ENCODE measurements at places on chromosomes 5 and 9. TPM values are rescaled to one million over a fixed set of nuclear protein-coding genes. Genes with fewer than 3 reads are reported as not detected.
A peak's percentile ranks its signal among the peaks of the same experiment; 100 is the strongest.

- H3K36me3 ChIP-seq, result no peaks in the 10 kb centered on the region
- peaks cover 32% of the 10 kb centered on the region for H3K27me3 ChIP-seq
- no peaks in the 10 kb centered on the region for H3K4me1 ChIP-seq
- no peak for DNase-seq
Measured at GRCh38 chr9:135198586-135199285, 111.3 kb downstream of the OLFM1 start.

DNA sequence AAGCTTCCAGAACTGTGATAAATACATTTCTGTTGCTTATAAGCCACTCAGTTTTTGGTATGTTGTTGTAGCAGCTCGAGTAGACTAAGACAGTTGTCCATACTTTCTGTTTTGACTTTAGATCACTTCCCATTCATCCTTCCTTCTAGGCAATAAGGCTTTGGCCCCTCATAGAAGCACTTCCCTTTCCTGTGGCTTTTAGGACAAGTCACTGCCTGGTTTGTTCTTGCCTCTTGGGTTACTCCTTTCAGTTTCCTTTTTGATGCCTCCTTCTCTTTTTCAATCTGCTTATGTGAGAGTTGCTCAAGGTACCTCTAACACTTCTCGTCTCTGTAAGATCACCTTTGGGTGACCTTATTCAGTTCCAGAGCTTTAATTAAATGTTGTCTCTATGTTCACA, 72.4 kb upstream of the NTRK2 start:
- DNase-seq, result no peak
- H3K27ac ChIP-seq, result no peak overlapping the region
- peaks cover 5% of the 10 kb centered on the region for H3K4me1 ChIP-seq
- peaks cover 2% of the 10 kb centered on the region for H3K36me3 ChIP-seq
- H3K4me3 ChIP-seq, result peak overlapping the region; percentile 13

DNA sequence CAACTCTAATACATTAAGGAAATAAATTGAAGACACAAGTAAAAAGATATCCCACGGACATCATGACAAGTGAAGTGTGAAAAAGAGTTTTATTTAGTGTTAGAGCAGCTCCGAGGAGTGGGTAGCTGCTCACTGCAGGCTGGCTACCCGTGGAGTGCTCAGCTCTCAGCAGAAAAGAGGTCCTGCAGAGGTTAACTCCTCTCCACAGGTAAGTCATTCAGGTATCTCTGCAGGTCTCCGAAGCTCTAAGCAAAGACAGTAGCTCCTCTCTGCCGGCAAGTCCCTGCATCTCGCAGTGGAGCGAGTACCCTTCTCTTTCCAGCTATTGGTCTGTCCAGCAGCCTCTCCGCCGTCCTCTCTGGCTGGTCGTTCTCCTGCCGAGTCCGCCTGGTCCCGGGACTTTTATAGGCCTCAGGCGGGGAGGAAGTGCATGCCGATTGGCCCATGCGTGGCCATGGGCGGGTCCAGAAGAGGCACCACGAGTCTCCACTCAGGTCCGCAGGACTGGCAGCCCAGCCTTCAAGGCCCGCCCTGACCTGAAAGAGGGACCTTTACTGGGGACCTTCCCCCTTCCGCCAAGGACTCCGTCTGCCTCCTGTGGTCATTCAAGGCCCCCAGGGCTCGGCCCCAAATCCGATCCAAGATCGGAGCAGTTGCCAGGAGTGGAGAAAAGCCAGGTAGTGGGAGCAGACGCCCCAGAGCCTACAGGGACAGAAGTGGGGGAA, 29.9 kb downstream of the BTNL9 start:
- H3K27me3 ChIP-seq, result peaks cover 71% of the 10 kb centered on the region
- H3K4me1 ChIP-seq, result peaks cover 3% of the 10 kb centered on the region
- no peak overlapping the region for H3K27ac ChIP-seq
- H3K36me3 ChIP-seq, result peaks cover 2% of the 10 kb centered on the region
- H3K4me3 ChIP-seq, result no peak overlapping the region
- DNase-seq, result no peak

DNA sequence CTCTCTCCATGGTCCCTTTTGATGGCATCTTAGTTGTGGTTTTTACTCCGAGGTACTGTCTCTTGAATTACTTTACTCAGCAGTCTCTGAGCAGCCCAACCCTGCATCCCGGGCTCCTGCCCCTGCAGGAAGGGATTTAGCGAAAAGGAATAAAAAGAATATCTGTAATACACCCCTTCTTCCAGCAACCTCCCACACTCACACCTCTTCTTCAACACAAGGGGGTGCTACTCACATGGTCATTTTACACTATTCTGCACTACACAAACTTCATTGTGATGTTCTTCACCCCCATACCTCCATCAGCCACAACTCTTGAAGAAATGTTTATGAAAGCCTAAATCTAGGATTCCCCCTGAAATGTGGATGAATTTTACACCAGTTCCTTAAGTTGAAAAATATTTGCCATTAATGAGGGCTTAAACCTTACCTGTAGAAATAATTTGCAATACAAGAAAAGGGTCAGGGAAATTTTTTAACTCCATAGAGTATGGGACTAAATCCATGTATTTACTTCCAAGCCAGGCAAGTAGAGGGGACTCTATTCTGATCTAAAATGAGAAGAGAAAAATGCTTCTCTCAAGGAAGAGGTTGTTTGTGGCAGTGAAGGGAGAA, 26.0 kb downstream of the TPD52L3 start:
- peaks cover 2% of the 10 kb centered on the region for H3K4me1 ChIP-seq
- no peak overlapping the region for H3K4me3 ChIP-seq
- DNase-seq, result no peak

DNA sequence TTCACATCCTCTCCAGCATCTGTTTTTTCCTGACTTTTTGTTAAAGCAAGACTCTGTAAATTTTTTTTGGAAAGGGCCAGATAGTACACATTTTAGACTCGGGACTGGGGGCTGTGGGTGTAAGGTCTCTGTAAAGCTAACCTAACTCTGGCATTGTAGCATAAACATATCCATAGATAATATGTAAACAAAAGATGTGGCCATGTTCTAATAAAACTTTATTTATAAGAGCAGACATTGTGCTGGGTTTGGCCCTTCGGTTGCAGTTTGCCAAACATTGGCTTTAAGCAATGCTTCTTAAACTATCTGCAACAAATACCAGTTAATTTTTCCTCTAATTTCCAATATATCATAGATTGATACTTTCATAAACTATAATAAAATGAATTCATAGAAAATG, 605.2 kb downstream of the EBF1 start:
- H3K27ac ChIP-seq, result no peak overlapping the region
- peaks cover 12% of the 10 kb centered on the region for H3K27me3 ChIP-seq
- no peak overlapping the region for H3K4me3 ChIP-seq
- H3K36me3 ChIP-seq, result no peaks in the 10 kb centered on the region

DNA sequence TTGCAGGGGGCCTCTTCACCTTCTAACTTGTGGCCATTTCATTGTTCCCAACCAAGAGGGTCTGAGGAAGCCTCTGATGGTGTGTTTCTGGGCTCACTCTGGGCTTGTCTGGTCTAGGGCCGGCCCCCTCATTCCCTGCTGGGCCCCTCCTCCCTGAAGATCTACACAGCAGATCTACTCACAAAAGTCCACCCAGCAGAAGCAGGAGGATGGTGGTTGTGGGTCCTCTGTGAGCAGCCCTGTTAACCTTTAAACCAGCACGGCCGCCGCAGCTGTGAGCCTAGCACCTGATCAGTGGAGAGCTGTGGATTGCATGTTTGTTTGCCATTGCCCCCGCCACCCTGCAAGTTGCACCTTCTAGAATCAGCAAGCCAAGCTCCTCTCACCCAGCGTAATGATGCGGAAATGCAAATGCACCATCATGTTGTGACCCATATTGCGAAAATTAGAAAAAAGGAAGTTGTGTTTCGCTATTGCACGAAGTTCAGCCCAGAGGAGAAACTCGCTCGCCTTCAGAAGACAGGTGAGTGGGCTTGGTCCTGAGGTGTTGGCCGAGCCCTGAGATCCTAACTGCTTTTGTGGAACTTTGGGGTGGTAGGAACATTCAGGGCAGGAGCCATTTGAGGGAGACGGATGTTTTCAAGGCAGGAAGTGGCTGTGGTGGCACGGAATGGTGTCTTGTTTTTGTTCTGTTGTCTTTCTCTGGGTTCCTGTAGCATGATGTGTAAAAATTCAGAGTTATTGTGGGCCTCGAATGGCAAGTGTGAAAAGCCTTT, 16.7 kb downstream of the FGD3 start:
- H3K4me1 ChIP-seq, result peaks cover 66% of the 10 kb centered on the region
- peak; percentile 55 for DNase-seq
- peak overlapping the region; percentile 98 for H3K4me3 ChIP-seq
- H3K27me3 ChIP-seq, result no peaks in the 10 kb centered on the region

- no peak overlapping the region for H3K27ac ChIP-seq
- H3K36me3 ChIP-seq, result peaks cover 2% of the 10 kb centered on the region
- no peak for DNase-seq
- peaks cover 18% of the 10 kb centered on the region for H3K27me3 ChIP-seq
- H3K4me3 ChIP-seq, result no peak overlapping the region
- no peaks in the 10 kb centered on the region for H3K4me1 ChIP-seq
Measured at GRCh38 chr9:96270236-96270744, 31.7 kb downstream of the HSD17B3 start.

GRCh38 chr5:81751836-81752643, 1.1 kb upstream of the SSBP2 start:
- peak overlapping the region; percentile 93 for H3K4me3 ChIP-seq
- H3K36me3 ChIP-seq, result peaks cover 2% of the 10 kb centered on the region
- H3K27me3 ChIP-seq, result peaks cover 2% of the 10 kb centered on the region
- peaks cover 26% of the 10 kb centered on the region for H3K4me1 ChIP-seq

- peak overlapping the region; percentile 87 for H3K4me3 ChIP-seq
- H3K36me3 ChIP-seq, result no peaks in the 10 kb centered on the region
- peaks cover 44% of the 10 kb centered on the region for H3K4me1 ChIP-seq
- H3K27me3 ChIP-seq, result no peaks in the 10 kb centered on the region
Measured at GRCh38 chr9:93577078-93577974, 942 bp downstream of the PHF2 start.

- H3K4me3 ChIP-seq, result no peak overlapping the region
- H3K4me1 ChIP-seq, result peaks cover 37% of the 10 kb centered on the region
- no peaks in the 10 kb centered on the region for H3K27me3 ChIP-seq
- no peak for DNase-seq
- peak overlapping the region; percentile 87 for H3K27ac ChIP-seq
Measured at GRCh38 chr9:137632230-137633161, 13.7 kb downstream of the EHMT1 start.

GRCh38 chr9:82757924-82758323, 305.0 kb downstream of the RASEF start:
- no peaks in the 10 kb centered on the region for H3K36me3 ChIP-seq
- no peak overlapping the region for H3K27ac ChIP-seq
- no peaks in the 10 kb centered on the region for H3K27me3 ChIP-seq
- no peak for DNase-seq

GRCh38 chr5:114412510-114413171, 50.8 kb downstream of the KCNN2 start:
- H3K4me3 ChIP-seq, result no peak overlapping the region
- no peak overlapping the region for H3K27ac ChIP-seq
- DNase-seq, result no peak
- H3K4me1 ChIP-seq, result no peaks in the 10 kb centered on the region

DNA sequence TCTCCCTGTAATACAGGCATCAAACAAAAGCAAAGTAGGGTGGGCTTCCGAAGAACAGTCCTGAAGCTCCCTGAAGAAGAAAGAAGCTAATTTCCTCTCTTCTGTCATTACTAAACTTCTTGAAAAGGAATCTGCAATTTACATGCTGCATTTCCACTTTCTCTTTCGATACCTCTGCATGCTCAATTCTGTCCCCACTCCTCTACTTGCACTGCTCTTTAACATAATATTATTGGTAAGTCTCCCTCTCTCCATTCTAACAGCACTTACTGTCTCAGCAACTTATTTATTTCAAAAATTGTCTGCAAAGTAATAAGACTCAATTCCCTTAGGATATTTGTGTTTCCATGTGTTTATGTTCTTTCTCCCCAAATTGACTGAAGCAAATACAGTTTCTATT, 3.9 kb upstream of the PLPP1 start:
- peak overlapping the region; percentile 37 for H3K27ac ChIP-seq
- H3K36me3 ChIP-seq, result no peaks in the 10 kb centered on the region
- peak overlapping the region; percentile 71 for H3K4me3 ChIP-seq
- no peak for DNase-seq
- H3K27me3 ChIP-seq, result no peaks in the 10 kb centered on the region

WHRN gene
- 32.6 TPM for total RNA-seq

PCDHGA11 gene
- total RNA-seq, result not detected

All from T-helper 17 cell (primary cell).